ENCODE measurements at places on chromosomes 5 and 9.
A peak's percentile ranks its signal among the peaks of the same experiment; 100 is the strongest.

GRCh38 chr5:17105744-17106418 lies 111.5 kb upstream of the BASP1 start:
- no peak for DNase-seq

DNA sequence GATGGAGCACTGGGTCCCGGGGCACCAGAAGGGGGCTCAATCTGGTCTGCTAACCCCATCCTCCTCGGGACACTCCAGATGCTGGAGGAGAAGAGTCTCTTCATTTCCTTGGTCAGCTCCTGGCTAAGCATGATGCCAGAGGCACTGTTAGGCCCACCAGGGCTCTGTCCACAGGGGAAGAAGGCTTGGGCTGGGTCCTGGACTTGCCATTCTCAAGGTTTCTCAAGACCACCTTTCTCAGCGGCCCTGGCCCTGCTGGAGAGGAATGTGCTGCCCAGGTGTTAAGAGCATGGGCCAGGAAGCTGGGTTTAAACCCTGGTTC lies 7.9 kb downstream of the SH2D3C start:
- DNase-seq: no peak

DNA sequence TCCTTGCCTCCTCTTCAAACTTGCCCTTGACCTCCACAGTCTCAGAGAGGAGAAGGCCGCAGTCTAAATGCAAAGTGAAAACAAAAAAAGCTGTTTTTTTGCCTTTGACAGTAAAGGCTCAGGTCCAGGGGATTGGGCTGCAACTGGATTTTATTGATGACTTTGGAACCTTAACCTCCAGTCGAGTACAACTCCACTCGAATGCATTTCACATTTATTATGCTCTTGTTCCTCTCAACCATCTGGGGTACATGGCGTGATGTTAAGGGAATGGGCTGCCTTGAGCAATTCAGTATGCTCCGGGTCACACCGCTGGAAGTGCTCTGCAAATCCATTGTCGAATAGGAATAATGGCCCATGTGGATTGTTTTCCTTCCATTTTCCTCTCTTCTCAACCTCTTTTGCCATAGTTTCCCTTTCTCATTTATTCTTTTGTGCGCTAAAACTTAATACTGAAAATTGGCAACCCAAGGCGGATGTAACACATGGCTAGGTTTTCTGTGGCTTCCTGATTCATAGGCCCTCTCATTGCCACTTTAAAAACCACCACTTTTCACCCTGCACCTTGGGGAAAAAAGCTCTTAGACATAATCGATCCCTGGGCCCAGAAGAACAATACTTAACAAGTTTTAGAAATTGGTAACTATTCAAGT lies 34.3 kb downstream of the ITK start:
- no peak for DNase-seq

DNA sequence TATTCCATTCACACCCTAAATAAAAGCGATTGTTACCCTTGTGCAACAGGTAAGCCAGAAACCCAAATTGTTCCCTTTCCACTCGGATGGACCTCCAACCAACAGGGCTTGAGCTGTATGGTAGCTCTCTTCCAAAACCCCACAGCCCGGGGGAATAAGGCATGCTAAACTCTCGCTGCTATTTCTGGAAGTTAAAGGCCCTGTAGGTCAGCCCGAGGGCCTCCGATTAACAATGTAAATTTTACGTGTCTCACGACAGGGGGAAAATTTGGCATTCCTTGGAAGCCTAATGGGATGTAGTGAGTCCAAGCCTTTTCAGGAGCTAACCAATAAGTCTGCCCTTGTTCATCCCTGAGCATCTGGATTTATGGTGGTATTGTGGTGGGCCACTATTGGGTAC lies 26.0 kb downstream of the CNOT8 start:
- no peak for DNase-seq

DNA sequence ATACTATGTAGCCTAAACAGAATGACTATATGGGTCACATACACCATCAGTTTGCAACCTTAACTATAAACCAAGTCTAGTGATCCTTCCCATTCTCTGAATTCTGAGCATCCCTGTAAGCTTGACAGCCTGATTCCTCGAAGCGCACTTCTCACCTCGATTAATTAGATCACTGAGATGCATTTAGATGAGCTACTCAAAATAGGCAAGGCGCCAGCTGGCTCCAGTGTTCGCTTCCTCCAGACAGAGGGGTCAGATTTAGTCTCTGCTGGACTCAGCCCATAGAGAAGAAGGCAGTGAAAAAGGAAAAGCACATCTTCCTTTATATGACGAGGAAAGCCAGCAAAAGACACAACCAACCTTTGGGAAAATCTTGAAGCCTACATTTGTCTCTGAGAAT lies 371.5 kb downstream of the MLLT3 start:
- no peak for DNase-seq

DNA sequence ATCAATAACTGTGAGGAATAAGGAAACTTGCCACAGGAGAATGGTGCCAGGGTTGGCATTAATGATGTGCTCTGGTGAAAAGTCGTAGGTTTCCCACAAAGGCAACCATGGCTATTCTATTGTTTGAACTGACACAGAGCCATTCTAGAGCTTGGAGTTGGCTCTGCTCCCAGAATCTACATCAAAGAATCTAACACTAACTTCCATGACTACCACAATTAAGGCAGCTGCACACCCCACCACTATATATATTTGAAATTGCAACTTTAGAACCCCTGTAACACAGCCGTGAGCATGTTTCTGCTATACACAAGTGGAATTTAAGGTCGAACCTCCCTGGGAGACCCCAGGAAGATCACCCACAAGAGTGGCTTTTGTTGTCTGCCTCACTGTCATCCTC lies 89.7 kb upstream of the CCDC152 start:
- no peak for DNase-seq

DNA sequence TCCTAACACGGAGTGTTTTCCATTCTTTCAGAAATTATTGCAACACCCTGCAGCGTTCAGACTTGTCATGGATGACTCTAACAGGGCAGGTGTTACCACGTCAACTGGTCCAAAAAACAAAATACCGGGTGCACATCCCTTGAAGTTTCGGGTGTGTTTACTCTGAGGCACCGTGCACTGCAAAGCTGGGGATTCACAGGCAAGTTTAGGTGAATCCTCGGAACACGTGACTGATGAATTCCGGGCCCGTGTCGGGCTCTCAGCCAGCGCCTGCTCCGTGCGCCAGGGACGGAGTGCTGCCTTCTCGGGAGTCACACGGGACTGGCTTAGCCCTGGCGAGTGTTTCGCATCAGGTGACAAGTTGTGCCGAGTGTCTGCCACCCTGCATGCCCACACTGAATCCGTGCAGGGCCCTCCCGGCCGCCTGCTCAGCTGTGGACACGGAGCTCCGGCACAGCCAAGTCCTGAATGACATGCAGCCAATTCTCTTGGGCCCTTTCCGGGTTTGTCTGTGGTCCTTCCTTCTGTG lies 66.0 kb upstream of the IRX4 start:
- DNase-seq: peak; percentile 18

GRCh38 chr9:77099388-77099787 lies 77.9 kb upstream of the VPS13A start:
- no peak for DNase-seq

- DNase-seq: peak; percentile 97
Measured at GRCh38 chr9:124658165-124659017, 112.7 kb downstream of the NR6A1 start.

- DNase-seq: no peak
Measured at GRCh38 chr9:99054581-99054980, 50.3 kb upstream of the TGFBR1 start.

DNA sequence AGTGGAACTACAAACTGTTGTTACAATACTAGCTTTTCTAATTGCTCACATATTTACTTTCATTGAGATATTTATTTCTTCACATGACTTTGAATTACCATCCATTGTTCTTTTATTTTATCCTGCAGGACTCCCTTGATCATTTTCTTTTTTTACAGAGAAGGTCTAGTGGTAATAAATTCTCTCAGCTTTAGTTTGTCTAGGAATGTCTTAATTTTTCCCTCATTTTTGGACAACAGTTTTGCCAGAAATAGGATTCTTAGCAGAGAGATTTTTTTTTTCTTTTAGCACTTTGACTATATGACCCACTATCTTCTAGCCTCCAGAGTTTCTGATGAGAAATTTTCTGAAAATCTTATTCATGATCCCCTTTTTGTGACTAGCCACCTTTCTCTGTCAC lies 47.3 kb upstream of the STARD4 start:
- DNase-seq: no peak

- peak; percentile 83 for DNase-seq
Measured at GRCh38 chr9:111597852-111598732, 1.4 kb downstream of the PTGR1 start.

All from G401 (cell line).